ENCODE measurements at places on chromosomes 5 and 9.

DNA sequence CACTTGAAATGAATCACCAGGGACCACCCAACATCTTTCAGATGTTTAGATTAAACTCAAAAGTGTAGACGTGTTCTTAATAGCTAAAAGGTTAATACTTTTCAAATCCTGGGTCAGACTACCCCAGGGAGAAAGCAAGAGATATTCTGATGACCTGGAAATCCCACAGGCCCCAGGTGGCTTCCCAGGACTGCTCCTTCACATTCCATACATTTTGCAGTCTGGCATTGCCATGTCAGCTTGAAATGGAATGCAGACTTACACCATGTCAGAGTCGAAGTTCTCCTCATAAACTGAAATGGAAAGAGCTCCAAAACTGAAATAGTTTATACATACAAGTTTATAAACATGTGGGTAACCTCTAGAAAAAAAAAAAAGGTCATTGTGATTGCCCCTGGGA, 61.5 kb downstream of the TMEM167A start:
- no peak for DNase-seq

GRCh38 chr9:136220017-136220729, 15.2 kb upstream of the LHX3 start:
- no peak for DNase-seq

- DNase-seq, result no peak
Measured at GRCh38 chr5:143682929-143683386, 129.0 kb upstream of the HMHB1 start.

DNA sequence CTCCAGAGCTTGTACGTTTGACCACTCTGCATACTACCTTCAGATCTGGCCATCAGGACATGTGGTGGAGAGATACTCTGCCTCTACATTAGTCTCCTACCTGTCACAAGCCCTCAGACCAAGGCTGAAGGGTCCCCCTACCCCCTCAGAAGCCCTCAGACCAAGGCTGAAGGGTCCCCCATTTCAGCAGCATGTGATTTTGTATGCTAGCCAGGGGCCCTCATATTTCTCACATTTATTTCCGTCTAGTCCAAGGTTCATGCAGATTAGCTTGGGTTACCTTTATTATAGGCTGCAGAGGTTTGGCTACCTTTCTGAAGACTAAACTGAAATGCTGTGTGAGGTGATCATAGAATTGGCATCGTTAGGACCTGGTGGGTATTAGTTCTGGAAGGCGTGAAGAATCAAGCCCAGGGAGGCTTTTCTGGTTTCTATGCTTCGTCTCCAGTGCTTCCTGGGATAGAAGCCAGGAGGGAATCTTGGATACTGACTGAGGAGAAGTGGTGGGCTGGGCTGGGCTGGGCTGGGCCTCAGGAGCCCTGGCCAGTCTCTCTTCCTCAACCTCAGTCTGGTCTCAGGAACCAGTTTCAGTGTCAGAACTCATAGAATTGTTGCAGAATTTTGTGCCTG, 2.8 kb downstream of the SMIM32 start:
- no peak for DNase-seq

GRCh38 chr9:114112778-114113584, 13.9 kb upstream of the KIF12 start:
- DNase-seq, result no peak

GRCh38 chr5:143208781-143209510, 194.5 kb downstream of the NR3C1 start:
- DNase-seq, result no peak

DNA sequence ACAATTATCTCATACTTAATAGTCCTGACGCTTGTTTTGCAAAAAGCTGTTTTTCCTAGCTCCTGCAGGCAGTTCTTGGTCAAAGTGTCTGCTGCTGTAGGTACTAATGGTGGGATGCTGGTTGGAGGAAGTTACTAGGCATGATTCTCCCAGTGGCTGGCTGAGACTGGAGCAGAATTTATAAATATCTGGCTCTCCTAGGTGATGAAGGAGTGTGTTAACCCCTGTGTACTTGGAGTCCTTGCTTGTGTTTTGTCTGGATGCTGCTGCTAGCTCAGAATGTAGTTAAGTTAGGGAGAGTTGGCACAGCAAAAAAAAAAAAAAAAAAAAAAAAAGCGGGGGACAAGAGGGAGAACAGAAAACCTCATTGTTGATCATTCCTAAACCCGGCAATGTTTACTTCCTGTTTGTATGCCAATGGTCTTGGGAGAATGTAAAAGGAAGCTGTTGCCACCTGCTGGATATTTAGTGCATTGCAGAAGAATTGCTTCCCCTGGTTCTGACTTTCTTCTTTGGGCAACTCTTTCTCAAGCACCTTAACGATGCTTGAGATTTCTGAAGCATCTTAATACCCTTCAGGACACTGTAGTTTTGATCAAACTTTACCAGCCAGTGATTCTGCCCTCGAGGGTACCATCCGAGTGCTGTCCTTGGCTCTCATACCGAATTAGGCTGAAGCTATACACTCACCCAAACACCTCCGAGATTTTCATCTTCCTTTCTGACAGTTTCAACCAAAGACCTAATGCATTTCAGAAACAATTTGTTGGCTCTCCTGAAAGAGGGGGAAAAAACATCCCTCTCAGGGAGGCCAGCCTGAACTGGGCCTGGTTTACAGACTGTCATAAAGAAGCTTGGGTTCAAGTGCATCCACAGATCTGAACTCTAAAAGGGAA, 71.7 kb upstream of the WWC1 start:
- DNase-seq, result no peak

- no peak for DNase-seq
Measured at GRCh38 chr5:5266297-5266696, 126.2 kb downstream of the ADAMTS16 start.

DNA sequence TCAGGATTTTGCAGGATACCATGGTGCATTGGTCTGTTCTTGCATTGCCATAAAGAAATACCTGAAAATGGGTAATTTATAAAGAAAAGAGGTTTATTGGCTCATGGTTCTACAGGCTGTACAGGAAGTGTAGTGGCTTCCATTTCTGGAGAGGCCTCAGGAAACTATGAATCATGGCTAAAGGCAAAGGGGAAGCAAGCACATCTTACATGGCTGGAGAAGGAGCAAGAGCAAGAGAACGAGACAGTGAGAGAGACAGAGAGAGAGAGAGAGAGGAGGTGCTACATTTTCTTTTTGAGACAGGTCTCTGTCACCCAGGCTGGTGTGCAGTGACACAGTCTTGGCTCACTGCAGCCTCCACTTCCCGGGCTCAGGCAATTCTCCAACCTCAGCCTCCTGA, 43.9 kb downstream of the P4HA2 start:
- no peak for DNase-seq

GRCh38 chr9:110142868-110143481, 65.0 kb downstream of the C9orf152 start:
- DNase-seq, result no peak

DNA sequence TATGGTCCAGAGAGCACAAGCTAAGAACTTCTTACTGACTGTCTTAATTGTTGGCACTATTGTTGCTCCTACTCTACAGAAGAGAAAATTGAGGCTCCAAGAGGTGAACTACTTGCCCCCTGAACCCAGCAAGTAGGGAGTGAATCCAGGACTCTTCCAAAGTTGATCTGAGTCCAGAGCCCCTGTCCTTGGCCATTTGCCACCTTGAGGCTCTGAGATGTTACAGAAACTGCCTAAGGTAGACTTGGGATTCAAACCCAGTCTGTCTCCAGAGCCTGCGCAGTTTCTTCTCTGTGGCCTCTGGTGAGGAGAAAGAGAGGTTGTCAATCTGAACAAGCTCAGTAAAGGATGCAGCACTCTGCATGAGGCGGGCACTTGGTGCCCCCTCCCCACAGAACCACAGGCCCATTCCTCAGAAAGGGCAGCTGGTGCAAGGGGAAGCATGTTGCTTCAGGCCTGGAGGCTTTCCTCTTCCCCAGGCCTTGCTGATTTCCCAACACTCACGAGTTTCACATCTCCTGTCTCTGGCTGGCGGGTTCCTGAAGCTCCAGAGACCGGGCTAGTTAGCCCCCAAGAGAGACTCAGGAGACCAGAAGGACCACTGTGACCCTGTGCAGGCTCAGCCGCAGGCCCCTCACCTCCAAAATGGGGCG, 2.9 kb upstream of the LCP2 start:
- no peak for DNase-seq

- DNase-seq, result no peak
Measured at GRCh38 chr9:4365055-4365454, 65.2 kb upstream of the GLIS3 start.

GRCh38 chr5:137730336-137730735, 5.6 kb downstream of the KLHL3 start:
- no peak for DNase-seq

GRCh38 chr5:39117401-39117800, 43.2 kb upstream of the RICTOR start:
- DNase-seq, result no peak
